Anterior cingulate cortex (tissue), 58 donors: ENCODE measurements at places on chromosomes 3 and 15.

- no peak for DNase-seq
Measured at GRCh38 chr3:67109651-67110204, 111.6 kb downstream of the KBTBD8 start.

DNA sequence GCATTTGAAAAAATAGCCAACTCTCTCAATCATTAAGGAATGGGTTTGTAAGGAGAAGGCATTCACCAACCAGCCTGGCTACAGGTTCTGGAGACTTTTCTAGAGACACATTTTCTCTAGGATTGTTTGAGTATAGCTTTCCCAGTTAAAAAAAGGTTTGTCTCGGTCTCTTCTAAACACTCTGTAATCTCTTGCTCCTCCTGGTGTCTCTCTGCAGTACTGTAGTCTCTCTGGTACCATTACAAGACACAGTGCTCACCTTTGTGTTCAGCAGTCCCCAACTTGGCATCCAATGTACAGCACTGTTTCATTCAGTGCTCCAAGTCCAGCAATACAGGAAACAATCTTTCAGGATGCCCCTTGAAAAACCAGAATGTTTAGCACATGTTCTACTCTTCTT, 534.4 kb downstream of the ZNF385D start:
- DNase-seq = no peak

DNA sequence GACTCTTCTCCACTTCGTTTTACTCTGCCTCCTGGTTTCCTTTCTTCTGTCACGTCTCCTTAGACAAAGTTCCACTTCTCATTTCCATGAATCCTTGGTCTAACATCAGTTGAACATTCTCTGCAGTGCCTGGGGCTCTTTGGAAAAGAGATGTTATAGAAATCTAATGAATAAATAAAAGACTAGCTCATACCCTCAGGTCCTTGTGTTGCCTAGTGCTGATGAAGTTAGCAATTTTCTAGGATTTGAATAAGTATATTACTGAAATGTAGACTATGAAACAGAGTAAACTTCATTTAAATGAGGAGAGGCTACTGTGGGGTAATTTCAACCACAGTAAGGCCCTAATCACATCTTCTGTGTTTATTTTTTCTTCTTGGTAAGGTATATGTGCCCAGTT, 146.9 kb upstream of the CADPS start:
- DNase-seq = no peak

DNA sequence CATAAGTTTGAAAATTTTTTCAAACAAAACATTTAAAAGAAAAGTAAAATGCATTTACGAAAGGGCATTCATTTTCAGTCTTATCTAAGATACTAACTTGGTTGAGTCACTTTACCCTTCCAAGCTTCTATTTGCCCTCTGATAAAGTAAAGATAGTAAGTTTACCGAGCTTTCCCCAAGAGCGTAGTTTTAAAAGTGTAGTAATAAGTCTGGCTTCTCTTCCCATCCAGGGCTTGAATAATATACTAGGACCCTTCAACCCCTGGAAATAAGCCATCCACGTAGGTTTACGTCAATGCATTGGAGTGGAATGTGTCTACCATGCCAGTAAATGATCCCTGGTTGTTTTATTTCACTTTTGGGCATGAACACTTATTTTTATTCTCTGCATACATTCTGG, 608.3 kb downstream of the NTRK3 start:
- no peak for DNase-seq

DNA sequence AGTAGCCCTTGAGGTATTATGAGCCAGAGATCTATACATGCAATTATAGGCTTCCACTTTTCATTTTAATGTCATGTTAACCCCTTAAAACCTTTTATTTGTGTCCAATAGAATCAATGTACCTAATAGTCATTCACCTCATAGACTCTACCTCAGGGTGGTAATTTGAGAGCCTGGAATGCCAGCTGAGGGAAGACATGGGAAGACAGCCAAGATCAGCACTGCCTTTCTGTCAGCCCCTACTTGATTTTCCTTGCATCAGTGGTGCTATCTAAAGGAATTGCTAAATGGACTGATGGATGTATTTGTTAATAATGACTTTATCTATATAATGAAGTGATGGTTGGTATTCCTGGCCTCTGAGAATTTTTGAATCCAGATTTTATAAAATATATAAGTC, 113.3 kb upstream of the GBE1 start:
- DNase-seq = no peak

GRCh38 chr3:171018156-171018935, 8.2 kb downstream of the SLC2A2 start:
- no peak for DNase-seq

- no peak for DNase-seq
Measured at GRCh38 chr15:70327328-70327855, 229.7 kb upstream of the TLE3 start.

DNA sequence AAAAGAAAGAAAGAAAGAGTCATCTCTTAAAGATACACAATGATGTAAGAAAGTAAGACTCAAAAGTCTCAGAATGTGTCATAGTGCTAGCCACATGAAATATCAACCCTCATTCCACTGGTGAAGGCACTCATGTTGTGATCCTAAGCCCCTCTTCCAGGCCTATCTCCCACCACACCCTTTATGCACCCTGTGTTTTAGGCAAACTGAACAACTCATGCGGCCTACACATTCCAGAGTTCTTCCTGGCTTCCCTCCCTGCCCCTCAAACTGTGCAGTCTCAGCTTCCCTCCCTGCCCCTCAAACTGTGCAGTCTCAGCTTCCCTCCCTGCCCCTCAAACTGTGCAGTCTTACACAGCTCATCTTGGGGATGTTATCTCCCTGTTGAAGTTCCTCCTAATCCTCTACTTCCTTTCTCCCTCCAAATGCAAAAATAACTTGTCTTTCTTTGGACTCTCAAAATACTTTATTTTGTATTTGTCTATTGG, 69.0 kb upstream of the FNDC3B start:
- no peak for DNase-seq

GRCh38 chr3:43373560-43373928, 87.2 kb downstream of the SNRK start:
- DNase-seq = no peak

DNA sequence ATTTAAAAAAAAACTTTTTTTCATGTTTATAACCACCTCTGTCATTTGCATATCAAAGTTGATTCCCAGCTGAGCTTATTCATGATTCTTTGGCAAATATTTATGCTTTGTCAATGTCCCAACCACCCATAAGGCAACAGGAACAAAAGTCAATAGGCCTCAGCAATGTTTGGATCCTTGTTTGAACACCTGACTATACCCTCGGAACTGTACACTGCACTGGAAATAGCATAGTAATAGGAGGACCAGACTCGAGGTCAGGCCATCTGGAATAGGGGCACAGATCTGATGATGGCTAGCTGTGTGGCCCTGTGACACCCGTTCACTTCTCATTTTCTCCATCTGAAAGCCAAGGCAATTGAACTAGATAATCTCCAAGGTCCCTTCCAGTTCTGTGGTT, 301.7 kb upstream of the ATP11B start:
- DNase-seq = no peak

DNA sequence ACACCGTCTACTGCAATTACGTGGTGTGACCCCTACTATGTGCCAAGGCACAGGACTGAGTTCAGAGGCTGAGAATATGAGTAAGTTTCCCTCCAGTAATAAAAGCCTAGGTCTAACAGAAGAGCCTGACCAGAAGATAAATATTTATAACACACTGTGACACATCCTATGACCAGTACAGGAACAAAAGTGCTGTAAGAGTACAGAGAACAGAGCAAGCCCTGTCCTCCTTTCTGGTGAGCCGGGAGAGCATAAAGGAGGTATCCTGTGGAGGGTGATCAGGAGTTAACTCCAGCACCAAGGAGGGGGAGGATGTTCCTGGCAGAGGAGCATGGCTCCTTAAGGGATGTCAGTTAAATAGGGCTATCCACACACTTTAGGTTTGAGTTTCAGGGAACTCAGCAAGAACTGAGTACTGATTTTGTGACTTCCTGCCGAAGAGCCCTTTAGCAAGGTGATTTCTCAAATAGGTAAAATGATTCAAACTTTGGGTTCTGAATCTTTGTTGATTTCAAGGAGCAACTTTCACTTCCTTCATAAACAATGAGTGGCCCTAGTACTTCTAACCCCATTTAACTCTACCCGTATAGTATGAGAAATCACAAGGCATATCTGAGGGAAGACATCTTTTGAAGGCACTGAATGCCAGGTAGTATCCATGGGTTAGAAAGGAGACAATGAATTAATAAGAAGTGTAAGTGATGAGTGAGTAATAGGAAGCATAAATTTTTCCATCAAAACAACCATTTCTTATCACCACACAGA, 198.0 kb downstream of the THRB start:
- no peak for DNase-seq

DNA sequence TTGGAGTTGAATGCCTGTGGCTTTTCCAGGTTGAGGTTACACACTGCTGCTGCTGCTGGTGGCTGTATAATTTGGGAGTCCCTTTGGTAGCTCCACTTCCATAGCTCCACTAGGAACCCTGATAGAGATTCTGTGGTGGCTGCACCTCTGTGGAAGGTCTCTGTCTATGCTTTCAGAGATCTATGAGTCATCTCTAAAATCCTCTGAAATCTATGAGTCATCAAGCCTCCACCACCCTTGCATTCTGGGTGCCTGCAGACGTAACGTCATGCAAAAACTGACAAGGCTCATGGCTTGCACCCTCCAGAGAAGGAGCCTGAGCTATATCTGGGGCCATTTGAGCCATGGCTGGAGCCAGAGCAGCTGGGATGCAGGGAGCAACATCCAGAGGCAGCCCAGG, 1037.0 kb upstream of the CFAP20DC start:
- DNase-seq = no peak

DNA sequence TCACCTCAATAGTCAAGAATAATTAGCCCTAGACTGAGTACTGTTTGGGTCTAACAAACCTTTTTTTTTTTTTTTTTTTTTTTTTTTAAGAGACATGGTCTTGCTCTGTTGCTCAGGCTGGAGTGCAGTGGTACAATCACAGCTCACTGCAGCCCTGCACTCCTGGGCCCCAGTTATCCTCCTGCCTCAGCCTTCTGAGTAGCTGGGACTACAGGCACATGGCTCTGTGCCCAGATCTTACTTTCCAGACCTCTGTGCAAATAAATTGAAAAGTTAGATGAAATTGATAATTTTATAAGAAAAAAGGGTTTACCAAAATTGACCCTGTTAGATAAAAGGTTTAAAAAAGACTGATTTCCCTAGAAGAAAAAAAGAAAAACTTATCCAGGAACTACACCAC, 79.0 kb downstream of the NR2E3 start:
- no peak for DNase-seq

- no peak for DNase-seq
Measured at GRCh38 chr3:157662171-157662570, 159.0 kb upstream of the VEPH1 start.

- DNase-seq = peak; percentile 64
Measured at GRCh38 chr15:78077053-78077870, at the start of gene TBC1D2B. TSS of gene TBC1D2B (minus strand) at chr15:78077711. CDS start at chr15:78077652, 59 bp downstream.

DNA sequence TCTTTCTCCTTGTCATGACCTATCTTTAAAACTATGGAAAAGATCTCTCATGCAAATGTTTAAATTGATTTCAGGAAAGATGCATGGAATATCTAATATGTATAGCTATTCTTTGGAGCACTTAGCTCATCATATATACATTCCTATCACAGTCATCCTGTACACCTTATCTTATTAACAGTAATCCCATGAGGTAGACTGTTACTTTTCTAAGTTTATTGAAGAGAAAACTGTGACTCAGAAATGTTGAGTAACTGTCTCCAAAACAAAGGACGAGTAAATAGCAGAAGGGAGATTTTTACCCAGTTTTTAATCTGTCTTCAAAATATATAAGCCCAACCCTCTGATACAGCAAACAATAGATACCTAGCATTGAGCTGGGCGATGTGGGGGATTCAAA, 308.3 kb downstream of the GAP43 start:
- DNase-seq = no peak

DNA sequence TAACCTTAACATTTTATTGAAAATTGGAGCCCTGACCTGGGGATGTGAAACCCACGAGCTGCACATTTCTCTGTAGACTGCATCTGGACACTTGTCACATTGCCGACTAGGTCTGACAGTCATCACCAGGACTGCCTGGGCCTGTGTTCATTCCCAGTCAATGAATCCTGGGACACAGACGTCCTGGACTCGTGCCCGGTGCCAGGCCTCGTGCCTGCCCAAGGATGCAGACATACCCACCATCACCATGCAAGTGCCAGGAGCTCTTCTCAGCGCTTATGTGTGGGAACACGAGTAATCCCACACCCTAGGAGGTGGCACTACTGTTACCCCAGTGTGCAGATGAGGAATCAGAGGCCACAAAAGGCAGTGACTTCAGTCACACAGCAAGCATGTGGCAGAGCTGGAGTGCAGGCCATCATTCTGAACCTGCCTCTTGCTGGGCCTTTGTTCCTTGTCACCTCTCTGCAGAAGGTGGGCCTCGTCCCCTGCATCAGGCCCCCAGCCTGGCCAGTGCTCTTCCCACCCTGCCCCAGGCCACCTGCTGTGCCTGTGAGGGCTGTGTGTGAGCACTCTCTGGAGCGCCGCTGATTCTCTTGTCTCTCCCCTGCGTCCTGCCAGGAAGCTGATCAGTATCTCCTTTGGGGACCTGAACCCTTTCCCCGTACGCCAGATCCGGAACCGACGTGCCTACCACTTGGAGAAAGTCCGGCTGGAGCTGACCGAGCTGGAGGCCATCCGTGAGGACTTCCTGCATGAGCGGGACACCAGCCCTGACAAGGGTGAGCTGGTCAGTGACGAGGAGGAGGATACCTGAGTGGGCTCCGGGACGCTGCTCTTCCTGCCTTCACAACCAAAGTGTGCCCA, 58.5 kb downstream of the ADAMTS7 start:
- no peak for DNase-seq

DNA sequence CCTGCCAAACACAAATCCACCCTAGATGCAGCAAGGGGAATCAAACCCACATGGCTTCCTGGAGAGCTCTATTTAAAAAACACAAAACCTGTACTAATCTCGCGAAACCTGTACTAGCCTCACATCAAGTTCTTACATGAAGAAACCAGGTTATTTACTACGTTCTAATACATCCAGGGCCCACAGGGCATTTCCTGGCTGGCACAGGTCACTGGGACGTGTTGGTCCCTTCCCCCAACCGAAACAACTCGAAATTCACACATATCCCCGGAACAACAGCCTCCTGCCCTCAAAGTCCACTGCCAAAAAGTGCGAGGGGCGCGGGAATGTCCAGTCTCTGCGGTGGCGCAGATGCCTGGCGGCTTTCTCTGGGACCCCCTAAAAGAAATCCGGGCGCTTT, 955 bp downstream of the CDCP1 start:
- DNase-seq = no peak

- DNase-seq = no peak
Measured at GRCh38 chr3:107767897-107768605, 245.3 kb downstream of the BBX start.
